ENCODE measurements at places on chromosomes 7 and 10. TPM values are rescaled to one million over a fixed set of nuclear protein-coding genes. Genes with fewer than 3 reads are reported as not detected.

DNA sequence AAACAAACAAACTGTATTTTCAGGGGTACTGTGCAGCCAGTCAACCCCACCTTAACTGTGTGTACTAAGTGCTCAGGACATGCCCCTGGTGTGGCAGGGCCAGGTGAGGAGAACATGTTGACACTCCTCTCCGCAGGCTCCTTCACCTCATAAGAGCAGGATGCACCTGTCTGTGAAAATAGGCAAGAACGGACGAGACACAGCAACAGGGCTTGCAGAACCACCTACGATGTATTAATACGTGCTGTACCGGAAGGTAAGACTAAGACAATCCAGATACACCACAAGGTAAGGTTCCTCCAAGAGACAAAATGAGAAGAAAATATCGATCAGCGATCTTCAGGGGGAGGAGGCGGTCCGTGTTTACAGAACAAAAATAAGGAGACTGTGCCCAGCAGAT, 65.8 kb upstream of the CAMK2B start:
- DNase-seq = no peak

DNA sequence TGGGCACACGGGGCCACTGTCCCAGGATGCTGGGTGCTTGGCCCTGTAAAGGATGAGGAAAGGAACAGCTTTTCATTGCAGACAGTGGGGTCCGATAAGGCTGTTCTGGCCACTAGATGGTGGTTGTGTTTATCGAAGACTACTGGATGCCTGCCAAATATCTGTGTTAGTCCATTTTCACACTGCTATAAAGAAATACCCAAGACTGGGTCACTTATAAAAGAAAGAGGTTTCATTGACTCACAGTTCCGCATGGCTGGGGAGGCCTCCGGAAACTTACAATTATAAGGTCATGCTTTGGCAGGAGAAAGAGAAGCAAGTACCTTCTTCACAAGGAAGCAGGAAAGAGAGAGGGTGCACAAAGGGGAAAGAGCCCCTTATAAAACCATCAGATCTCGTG, 32.2 kb upstream of the GARS1 start:
- DNase-seq = peak; percentile 90

DNA sequence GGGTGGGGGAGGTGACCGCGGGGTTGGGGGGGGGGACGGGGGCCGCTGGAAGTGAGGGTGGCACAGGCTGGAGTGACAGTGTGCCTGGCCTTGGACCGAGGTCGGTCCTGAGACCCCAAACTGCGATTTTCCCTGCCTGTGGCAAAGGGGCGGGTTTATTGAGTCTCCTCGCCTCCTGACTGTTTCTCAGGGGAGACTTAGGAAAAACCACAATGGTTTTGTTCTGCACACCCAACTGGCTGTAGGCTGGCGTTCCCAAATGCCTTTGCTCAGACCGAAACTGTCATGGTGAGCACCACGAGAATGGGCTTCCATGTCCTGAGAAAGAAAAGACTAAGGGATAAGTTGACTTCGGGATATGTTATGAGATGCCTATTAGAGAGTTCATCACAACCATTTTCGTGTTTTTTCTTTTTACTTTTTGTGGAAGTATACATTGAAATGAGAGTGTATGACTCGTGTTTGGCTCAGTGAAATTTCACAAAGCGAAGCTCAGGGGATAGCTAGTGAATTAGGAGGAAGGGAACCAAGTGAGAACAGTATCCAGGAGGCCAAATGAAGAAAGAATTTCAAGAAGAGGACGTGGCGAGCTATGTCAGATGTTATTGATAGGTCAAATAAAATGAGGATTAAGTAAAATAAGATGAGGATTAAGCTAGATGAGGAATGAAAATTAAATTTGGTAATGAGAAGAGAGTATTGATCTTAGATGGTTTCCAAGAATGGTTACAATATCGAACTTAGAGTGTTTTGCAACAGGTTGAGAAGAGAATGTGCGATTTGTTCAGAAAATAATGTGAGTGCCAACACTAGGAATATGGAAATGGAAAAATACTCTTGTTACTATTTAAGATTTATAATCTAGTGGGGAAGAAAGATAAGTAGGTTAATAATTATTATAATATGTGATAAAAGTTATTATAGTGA, 918 bp downstream of the NET1 start:
- peak; percentile 35 for DNase-seq

DNA sequence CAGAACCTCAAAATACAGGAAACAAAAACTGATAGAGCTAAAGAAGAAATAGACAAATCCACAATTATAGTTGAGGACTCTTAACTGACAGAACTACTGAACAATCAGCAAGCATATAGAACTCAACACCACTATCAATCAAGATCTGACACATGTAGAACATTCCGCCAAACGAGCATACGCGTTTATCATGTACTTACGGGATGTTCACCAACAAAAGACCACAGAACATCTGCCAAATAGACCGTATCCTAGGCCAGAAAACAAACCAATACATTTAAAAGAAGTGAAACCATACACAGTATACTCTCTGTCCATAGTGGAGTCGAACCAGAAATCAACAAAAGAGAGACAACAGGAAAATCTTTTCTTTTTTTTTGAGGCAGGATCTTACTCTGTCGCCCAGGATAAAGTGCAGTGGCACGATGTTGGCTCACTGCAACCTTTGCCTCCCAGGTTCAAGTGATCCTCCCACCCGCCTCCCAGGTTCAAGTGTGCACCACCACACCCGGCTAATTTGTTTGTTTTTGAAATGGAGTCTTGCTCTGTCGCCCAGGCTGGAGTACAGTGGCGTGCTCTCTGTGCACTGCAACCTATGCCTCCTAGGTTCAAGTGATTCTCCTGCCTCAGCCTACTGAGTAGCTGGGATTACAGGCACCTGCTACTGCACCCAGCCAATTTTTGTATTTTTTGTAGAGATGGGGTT, 5.1 kb downstream of the GNA12 start:
- DNase-seq = no peak

- peak; percentile 65 for DNase-seq
Observed at GRCh38 chr7:46145412-46145811, 224.3 kb upstream of the IGFBP3 start.

DNA sequence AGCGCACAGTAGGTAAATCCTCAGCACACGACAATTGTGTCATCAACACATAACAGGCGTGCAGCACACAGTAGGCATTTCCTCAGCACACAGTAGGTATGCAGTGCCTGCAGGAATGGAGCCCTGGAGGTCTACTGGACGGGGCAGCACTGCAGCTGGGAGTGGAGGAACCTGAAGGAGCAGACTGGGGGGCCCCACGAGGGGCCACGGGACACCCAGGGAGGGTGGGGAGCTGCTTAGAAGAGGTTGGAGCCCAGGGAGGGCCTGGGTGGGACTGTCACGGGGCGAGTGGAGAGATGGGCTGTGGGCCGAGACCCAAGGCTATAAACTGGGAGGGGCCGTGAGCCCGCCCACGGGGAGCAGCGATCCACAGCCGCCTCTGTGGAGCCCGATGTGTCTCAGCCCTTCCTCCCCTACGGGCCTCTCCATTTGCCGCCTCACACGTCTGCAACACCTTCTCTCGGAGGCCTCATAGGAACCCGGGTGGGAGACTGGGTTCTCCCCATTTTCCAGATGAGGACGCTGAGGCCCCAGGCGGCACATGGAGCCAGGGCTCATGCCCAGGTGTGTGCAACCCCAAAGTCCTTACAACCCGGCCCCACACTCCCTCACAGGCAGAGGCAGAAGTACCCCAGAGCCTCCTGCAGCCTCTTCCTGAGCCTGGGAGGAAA, 101.5 kb downstream of the MICALL2 start:
- no peak for DNase-seq

- DNase-seq = no peak
Observed at GRCh38 chr7:112529521-112529920, 48.7 kb downstream of the LSMEM1 start.

DNA sequence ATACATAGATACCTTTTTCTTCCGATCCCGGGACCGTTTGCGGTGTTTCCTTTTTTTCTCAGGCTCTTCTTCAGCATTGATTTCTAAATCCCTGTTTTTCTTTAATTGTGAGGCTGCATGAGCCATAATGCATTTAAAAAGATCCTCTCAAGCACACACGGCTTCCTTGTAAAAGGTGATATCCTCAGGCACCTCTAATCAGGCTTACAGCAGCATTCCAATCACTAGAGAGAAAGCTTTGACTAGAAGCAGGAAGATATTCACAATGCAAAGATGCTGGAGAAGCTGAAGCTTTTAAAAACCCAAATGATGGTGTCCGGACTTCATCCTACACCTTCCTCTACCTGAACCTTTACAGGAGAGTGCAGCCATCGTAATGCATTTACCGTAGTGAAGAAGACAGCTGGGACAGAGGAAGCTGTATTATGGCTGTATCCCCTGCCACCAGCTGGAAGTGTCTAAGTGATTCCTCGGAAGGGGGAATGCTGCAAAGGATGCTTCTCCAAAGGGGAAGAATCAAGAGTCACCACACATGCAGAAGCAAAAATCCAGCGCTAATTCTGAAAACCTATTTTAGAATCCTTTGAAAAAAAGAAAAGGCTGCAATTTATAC, at the start of gene ANK3:
Gene ANK3 (minus strand): TSS at position 463 of the 613 bp plus-strand sequence. CDS start 337 bp downstream, at position 126.
- no peak for DNase-seq

DNA sequence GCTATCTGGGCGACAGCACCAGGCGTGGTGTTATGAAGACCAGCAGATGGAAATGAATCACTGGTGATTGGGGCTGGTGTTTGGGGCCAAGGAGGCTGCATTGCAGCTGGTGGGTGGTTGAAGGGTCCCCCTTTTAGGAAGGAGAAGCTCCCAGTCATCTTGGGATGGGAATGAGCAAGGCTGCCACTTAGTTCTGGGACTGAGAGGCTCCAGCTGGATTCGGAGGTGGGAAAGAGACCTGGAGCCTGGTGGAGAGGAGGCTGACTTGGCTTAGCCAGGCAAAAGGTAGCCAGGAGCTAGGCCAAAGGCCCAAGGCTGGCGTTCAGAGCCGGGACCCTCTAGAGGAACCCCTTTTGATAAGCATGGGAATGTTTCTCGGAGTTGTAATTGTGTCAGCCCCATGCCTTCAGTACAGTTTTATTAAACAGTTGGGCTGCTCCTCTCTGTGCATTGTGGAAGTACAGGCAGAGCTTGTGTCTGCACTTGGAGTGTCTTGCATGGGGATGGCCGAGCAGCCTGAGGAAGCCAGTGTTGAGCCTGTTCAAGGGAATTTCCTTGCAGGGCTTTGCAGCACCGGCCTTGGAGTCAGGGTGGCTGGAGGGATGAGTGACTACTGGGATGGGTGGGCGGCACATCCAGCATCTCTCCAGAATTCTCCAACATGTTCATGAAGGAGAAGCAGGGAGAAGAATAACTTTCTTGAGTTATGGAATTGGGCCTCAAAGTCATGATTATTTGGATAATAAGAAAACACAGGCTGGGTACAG, 234.9 kb downstream of the BAMBI start:
- peak; percentile 23 for DNase-seq

DNA sequence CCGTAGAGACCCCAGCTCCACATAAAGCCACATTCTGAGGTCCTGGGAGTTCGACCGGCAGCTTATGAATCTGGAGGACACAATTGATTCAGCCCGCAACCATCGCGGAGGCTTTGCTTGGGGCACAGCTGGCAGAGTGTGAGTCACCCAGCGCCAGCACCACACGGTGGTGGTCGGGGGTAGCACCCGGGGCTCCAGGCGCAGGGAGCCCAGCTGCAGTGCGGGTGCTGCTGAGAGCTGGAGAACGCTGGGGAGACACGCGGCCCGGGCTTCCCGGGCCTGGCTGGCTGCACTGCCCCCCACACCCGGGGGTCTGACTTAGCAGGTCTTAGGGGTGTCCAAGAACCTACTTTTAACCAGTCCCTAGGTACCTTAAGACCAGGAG, 87.9 kb downstream of the PAXIP1 start:
- DNase-seq = no peak

GRCh38 chr7:142854372-142855113, at the start of gene EPHB6:
Gene EPHB6 (plus strand): TSS chr7:142855076. CDS start chr7:142863228, 8,152 bp downstream.
- DNase-seq = peak; percentile 90

DNA sequence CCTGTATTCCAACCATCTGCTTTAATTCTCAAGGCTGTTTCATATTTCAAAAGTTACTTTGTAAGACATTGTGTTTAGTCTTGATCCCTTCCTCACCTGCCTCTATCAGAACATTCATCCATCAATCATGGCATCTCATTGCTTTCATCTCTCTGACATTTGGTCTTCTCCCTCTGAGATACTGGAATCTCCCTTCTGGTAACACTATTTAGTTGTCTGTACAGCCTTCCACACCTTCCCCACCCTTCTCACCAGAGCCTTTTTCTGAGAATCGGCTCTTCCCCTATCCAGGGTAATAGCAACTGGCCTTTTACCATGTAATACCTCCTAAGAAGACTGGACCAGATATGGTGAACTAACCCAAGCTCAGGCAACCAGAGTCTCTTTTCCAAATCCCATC, 10.1 kb downstream of the CACNA2D1 start:
- no peak for DNase-seq

GRCh38 chr10:46323176-46323575, 36.4 kb downstream of the ANTXRL start:
- DNase-seq = no peak

GRCh38 chr10:124217906-124218804, 124.8 kb upstream of the CHST15 start:
- DNase-seq = no peak

DNA sequence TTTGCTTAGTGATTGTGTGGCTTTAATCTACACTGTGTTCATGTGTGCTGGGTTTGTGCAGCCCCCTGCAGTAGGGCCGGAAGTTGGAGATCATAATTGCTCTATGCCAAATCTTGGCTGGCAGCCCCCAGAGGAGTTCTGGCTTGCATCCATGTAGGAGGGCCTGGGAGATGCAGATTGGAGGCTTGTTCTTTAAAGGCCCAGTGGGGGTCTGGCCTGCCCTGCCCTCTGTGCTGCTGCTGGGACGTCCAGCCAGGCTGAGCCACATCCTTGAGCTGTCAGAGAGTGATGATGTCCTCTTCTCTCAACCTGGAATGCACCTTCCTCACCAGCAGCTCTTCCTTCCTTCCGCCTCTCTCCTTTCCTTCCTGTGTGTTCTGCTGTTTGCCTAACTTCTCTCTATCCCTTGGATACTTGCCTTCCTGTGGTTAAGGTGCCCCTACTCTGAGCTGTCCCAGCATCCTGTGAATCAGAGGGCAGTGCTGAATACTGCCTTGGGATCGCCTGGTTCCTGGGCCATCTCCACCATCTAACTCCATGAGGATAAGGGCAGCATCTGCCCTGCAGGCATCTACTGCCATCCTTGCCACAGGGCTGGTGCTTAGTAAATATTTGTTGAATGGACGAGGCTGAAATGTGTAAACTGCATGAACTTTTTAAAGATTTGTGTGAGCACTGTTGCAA, 30.2 kb downstream of the DOCK1 start:
- peak; percentile 86 for DNase-seq

- DNase-seq = no peak
Observed at GRCh38 chr7:158150234-158150633, 437.4 kb downstream of the PTPRN2 start.

- no peak for DNase-seq
Observed at GRCh38 chr10:124125305-124126116, 32.1 kb upstream of the CHST15 start.

AKR1C3 gene
- 116 TPM for total RNA-seq

CHPF2 gene
- 54.0 TPM for total RNA-seq

TAS2R41 gene
- total RNA-seq = not detected

NCF1 gene
- 46.2 TPM for total RNA-seq

CHAT gene
- not detected for total RNA-seq

GIMAP1 gene
- 9.5 TPM for total RNA-seq

CPA2 gene
- 2.0 TPM for total RNA-seq

CLDN4 gene
- total RNA-seq = 169 TPM

ACSM6 gene
- not detected for total RNA-seq
